ENCODE measurements at places on chromosomes 1 and 21.

- no peak for DNase-seq
Observed at GRCh38 chr1:225449774-225450173, 21.9 kb upstream of the LBR start.

DNA sequence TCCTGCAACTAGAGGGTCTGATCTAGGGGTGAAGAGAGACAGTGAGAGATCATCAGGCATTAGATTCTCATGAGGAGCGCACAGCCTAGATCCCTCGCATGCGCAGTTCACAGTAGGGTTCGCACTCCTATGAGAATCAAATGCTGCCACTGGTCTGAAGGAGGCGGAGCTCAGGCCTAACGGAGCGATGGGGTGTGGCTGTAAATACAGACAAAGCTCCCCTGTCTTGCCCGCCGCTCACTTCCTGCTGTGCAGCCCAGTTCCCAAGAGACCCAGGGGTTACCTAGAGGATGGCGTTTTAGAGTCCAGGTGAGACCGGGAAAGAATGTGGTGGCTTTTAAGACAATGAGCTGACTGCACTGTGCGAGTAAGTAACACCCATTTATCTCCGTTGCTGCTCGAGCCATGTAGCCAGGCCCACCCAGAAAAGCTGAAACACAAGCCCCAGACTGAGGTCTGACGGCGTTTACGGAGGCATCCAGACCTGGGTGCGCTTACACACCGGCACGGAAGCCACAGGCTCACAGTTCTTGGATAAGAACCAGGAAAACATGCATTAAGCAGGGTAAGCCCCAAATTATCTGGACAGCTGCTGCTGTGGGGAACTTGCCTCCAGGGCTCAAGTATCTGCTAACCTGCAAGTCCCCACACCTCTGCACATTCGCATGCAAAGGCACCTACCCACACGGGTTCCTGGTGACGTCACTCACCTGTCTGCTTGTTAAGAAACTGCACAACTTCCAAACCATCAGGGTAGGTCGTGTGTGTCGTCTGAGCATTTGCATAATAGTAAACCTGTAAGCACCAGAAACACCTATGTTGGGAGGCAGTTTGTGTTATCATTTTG lies 12.5 kb downstream of the TCP10L start:
- no peak for DNase-seq

- peak; percentile 58 for DNase-seq
Observed at GRCh38 chr1:169113613-169114119, 7.2 kb downstream of the ATP1B1 start.

- no peak for DNase-seq
Observed at GRCh38 chr1:230743899-230744298, 3.3 kb upstream of the CAPN9 start.

- DNase-seq = no peak
Observed at GRCh38 chr1:5883129-5884048, 108.8 kb downstream of the NPHP4 start.

DNA sequence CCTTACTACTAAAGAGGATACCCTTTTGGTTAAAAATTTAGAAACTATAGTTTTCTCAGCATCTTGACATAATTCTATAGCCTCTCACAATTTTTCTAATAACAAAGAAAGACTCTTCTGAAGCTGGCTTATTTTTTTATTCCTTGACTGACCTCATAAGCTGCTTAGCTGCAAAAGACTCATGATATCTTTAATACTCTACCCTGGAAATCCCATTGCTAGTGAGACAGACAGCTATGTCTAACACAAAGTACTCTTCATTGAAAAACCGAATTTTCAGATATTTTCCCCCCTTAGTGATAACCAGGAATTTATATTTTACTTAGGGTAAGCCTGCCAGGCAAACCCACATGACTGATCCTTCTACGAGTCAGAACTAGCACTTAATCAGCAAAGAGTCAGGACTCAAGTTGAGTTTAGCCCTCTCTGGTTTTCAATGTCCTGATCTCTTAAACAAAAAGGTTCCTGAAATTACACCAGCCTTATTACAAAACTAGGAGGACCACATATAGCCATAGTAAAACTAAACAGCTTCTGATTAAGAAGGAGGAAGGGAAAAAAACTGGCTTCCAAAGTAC lies 56.9 kb downstream of the ENAH start:
- DNase-seq = no peak

DNA sequence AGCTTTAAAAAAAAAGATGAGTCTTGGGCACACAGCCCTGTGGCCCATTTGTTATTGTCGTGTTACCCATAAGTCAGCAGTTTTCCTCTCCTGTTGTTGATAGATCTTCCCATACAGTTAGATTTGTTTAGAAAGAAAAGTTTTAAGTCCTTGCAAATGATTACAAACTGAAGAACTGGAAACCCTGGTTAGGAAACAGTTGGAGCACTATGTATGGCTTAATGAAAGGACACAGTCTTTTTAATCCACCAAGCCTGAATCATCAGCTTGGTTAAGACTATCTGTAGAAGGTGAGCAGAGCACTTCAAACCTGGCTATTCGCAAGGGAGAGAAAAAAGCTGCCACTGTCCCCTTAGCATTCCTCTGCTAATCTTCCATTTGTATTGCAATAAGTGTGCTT lies 241.0 kb downstream of the DISC1 start:
- DNase-seq = no peak

- no peak for DNase-seq
Observed at GRCh38 chr1:76343356-76343755, 268.8 kb downstream of the ST6GALNAC3 start.

GRCh38 chr1:117659550-117660270 lies 53.9 kb downstream of the TENT5C start:
- DNase-seq = no peak

- DNase-seq = peak; percentile 46
Observed at GRCh38 chr1:113949007-113949406, 19.9 kb downstream of the HIPK1 start.

GRCh38 chr1:208040821-208041297 lies 129.9 kb upstream of the CD34 start:
- no peak for DNase-seq

GRCh38 chr1:246317332-246318035 lies 189.6 kb downstream of the SMYD3 start:
- DNase-seq = no peak

- DNase-seq = no peak
Observed at GRCh38 chr1:185661971-185662370, 72.2 kb upstream of the HMCN1 start.

GRCh38 chr1:96747565-96747964 lies 26.0 kb downstream of the PTBP2 start:
- no peak for DNase-seq

DNA sequence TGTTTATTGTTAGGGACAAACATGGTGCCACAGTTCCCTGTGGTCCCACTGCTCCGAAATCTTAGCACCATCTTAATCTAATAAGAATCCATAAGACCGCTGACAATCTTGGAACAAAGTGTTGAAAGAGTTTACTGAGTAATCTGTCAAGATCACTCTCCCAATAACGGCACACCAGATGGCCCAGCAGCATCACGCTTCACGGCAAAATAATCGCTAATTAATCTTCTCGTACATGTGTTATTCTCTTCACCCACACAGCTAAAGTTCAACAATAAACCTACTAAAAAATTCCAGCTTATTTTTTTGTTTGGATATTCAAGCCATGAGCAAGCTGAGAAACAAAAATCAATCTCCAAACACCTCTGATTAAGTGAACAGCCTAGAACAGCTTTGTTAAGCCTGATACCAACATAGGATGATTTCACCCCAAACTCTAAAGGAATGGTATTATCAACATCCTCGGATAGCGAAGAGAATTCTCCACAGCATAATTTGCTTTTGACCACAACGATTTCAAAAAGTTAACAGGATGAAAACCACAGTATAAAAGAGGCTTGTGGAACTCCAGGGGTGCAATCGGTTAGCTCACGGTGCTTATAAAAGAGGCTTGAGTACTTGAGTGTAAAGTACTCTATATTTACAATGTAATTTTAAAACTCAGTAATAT lies 329.9 kb upstream of the GREM2 start:
- DNase-seq = no peak
